ENCODE measurements at places on chromosomes 11 and 22. TPM values are rescaled to one million over a fixed set of nuclear protein-coding genes. Genes with fewer than 3 reads are reported as not detected.

OR4D9 gene
- total RNA-seq = not detected

MRGPRF gene
- total RNA-seq = 0.18 TPM

MFRP gene
- not detected for total RNA-seq

GAL3ST3 gene
- not detected for total RNA-seq

OR5B21 gene
- total RNA-seq = not detected

BIK gene
- total RNA-seq = 0.89 TPM

CPT1A gene
- total RNA-seq = 39.7 TPM

RFPL3 gene
- total RNA-seq = not detected

TNNI2 gene
- total RNA-seq = not detected

Data from A549 treated with RU486 at 1 μM for 4 hours (cell line).